ENCODE measurements at places on chromosomes 12 and 14. TPM values are rescaled to one million over a fixed set of nuclear protein-coding genes. Genes with fewer than 3 reads are reported as not detected.
A peak's percentile ranks its signal among the peaks of the same experiment; 100 is the strongest.

- ATAC-seq, result no peak
Observed at GRCh38 chr12:112439769-112440168, 21.0 kb downstream of the PTPN11 start.

The PCED1B gene
- total RNA-seq, result 1.7 TPM

DNA sequence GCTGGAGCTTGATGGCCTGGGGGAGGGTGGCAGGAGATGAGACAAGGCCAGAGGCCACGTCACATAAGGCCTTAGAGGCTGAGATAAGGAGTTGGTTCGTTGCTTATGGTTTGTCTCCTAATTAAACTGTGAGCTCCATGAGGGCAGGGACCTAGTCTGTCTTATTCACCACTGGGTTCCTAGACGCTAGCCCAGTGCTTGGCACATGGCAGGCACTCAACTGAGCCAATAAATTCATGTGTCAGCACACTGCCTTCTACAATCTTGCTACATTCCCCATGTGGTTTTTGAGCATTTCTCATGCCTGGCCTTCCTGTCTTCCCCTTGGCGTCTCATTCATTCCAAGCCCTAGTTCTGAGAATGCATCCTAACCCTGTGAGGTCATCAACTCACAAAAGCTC lies 92.5 kb upstream of the MED13L start:
- no peak for ATAC-seq

- ATAC-seq, result no peak
Observed at GRCh38 chr12:65055859-65056258, 65.2 kb downstream of the WIF1 start.

DNA sequence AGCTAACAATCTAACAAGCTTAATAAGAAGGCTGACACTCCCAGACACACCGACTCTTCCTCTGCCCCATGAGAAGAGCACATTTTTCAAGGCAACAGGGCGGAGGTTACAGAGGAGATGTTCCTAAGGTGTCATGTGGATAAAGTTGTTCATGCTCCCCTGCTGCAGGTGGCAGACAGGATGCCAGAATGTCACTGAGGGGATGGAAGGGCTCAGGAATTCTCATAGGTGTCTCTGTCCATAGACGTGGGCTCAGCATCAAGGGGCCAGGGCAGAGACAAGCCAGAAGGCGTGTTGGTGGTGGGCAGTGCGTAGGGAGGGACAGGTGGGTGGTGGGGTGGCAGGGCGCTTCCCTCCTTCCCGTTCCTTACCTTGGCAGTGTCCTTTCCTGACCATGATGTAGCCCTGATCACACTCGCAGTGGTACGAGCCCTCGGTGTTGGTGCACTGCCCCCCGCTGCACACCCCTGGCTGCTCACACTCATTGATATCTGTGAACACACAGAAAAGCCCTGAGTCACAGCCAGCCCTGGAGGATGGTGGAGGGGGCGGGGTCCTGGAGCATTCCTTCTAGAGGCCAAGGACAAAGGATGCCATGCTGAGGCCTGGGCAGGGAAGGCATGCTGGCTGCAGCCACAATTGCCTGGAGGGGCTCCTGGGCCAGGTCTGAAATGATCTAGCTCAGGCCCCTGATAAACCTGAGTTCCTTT lies 23.0 kb downstream of the ISCA2 start:
- ATAC-seq, result no peak

The FAM186B gene
- total RNA-seq, result 0.36 TPM

DNA sequence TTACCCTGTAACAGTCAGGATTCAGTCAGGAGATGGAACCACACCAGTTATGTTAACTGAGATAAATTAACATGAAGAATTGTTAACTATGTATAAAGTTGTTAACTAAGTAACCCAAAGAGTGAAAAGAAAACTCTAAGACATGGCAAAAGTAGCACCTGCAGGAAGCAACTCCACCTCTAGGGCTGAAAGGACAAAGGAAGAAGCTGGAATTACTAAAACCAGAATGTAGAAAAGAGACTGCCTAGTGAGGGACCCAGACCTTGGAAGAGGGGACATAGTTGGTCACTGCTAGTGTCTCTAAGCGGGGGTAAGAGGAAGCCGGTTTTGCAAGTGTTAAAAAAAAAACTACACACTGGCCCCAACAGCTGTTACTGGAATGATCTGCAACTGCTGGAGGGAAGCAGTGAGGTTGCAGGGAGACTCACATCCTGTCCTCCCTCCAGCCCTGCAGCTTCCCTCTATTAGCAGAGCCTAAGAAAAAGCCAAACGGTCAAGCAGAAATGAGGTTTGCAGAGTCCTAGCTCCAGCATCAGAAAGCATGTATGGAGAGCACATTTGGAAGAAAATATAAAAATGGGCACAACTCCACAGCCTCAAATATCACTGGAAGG lies 39.8 kb downstream of the GPR135 start:
- ATAC-seq, result peak; percentile 22

The PLEKHD1 gene
- total RNA-seq, result not detected

- peak; percentile 65 for ATAC-seq
Observed at GRCh38 chr12:50055831-50056638, 1.4 kb upstream of the ASIC1 start.

GRCh38 chr12:75969768-75970167 lies 61.8 kb downstream of the PHLDA1 start:
- peak; percentile 62 for ATAC-seq

- no peak for ATAC-seq
Observed at GRCh38 chr12:114213055-114213581, 192.8 kb downstream of the TBX5 start.

- no peak for ATAC-seq
Observed at GRCh38 chr12:5588176-5588575, 156.3 kb downstream of the NTF3 start.

DNA sequence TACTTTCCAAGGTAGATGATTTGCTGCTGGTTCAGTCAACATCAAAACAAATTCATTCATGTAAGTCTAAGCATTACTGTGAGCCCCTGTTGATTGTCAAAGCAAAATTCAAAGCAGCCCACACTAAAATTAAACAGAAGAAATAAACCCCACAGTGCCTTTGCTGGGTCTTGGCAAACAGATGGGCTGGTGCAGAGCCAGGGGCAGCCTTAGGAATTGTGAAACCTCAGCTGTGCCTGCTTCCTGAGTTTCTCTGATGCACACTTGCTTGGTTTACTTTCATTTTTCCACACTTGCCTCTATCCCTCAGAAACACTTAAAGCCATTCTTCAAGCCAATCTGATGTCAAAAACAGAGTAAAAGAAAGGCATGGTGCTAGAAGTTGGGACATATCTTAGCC lies 6.6 kb upstream of the PLEKHG7 start:
- no peak for ATAC-seq

DNA sequence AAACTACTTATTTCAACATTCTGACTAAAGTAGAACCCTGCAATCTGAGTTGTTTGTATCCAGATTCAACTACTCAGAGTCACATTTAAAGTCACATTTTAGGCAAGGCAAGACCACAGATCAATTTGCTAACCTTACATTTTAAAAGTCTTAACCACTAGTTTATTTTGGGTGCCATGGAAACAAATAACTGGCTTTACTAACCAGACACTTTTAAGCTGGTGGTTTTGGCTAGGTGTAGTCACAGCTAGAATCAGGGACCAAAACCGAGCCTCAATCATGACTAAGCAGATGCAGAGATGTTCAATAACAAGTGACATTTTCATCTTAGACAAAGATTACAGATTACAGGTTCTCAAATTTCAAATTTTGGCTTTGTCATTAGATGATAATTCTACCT lies 115.3 kb downstream of the PDE6H start:
- no peak for ATAC-seq

DNA sequence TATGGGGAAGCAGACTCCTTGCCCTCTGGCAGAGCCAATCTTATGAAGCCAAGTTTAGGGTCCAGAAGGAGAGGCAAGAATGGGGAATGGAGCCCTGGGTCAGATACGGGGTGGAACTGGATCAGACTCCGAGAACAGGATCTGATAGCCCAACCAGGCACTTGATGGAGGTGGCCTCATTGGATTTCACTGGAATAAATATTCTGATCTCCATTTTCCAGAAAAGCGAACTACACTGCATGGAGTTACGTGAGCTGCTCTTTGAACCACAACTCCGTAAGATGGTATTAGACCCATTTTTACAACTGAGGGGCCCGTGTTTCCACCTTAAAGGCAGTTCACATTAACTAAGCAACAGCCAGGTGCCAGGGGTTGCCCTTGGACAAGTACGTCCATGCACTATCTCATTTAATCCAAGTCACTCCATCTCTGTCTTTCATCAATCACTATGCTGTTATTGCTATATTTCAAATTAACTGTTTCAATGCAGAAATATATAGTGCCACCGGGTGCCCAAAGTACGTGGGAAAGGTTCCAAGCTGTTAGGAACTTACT lies 155.2 kb downstream of the BCL11B start:
- ATAC-seq, result no peak

- peak; percentile 4 for ATAC-seq
Observed at GRCh38 chr12:46364777-46365580, 7.6 kb downstream of the SLC38A2 start.

The SMIM41 gene
- total RNA-seq, result not detected

The LRIG3 gene
- 28.2 TPM for total RNA-seq

The TESPA1 gene
- total RNA-seq, result 0.68 TPM

Data from esophagus mucosa (tissue), 1 donor.